SIG-M5 (cell line): ENCODE measurements at places on chromosomes 2 and 18.

DNA sequence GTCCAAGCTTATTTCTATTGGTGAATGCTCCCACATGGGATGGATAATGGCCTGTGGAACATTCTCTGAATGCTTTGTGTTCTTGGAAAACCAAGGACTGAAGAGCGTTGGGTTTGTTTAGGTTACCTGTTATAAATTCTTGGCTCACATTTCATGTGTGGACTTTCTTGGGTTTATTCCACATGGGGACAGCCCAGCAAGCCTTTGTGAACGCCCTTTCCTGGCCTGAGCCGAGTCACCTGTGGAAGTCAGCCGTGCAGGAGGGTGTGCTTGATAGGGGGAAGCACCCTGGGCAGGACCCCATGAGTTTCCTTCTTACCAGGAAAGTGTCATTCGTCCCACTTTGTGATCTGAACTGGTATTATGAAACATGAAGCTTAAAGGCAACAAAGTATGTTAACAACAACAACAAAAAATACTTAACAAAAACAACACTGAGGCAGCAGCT, 4.1 kb downstream of the RAB31 start:
- no peak for DNase-seq

DNA sequence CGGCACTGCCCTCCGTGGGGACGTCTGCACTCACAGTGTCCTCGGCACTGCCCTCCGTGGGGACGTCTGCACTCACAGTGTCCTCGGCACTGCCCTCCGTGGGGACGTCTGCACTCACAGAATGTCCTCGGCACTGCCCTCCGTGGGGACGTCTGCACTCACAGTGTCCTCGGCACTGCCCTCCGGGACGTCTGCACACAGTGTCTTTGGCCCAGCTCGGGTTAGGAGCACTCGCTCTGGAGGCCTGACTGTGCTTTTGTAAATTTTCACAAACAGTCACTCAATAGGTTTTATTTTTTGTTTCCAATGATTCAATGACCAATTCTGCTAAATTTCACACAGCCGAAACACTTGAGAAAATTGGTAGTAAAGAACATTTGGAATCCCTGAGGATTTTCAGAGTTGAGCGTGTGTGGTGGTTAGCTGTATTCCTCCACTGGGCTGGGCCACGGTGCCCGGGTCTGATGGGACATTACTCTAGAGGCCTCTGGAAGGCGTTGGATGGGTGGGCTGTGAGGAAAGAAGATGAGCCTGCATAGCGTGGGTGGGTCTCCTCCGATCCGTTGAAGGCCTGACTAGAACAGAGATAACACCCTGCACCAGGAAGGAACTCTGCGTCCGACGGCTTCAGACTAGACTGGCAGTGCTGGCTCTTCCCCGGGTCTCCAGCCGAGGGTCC, 134.8 kb downstream of the RTP5 start:
- no peak for DNase-seq

DNA sequence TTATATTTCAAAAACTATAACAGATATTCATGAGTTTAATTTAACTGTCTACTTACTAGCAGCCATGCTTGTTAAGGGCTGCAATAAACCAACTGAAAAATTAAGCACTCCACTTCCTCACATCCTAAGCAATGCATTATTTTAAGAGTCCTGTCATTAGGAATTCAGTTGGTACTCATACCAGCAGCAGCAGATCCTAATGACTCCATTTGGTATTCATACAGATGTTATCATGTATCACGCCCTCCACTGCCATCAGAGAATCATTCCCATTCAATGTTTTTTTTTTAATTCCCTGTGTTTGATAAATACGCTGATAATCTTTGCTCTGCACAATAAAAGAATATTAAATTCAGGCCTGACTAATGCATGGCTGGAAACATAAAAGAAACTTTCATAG, 236.8 kb downstream of the AFF3 start:
- DNase-seq = no peak

DNA sequence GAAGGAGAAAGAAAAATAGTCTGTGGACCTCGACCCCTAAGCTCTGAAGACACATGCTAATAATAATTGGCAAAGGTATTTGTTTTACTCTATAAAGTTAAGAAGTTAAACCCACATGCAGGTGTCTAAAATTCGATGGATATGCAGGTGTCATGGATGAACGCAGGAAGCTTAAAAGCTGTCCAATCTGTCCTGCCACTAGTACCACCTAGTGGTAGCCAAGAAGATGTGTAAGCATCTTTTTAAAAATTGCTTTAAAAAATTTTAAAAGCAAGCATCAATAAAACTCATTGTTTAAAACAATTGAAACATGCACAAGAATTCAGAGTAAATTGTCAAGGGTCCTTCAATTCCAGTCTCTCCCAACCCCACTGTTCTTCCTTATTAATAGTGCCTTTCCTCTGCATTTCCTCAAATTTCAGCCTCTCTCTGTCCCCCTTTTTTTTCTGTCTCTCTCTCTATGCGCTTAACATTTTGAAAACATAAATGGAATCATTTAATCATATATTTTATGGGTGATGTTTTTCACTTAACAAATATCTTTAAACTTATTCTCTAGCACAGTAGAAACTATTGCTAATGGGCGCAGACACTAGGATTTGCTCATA, 30.6 kb upstream of the PPP3R1 start:
- DNase-seq = no peak

DNA sequence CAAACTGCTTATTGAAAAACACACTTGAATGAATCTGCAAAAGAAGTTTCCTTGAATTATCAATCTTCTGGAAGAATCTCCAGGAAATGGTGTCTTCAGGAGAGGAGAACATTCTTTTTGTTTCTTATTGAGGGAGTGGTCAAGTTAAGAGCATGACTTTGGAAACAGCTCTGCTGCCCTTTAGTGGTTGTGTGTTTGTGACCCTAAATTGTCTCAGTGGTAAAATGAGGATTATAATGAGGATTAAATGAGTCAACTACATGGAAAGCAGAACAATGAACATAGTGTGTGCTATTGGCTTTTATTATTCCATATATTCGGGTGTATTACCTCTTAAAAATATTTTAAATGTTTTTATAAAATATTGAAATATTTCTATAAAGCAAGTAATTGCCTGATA, 44.8 kb upstream of the TANC1 start:
- DNase-seq = no peak

DNA sequence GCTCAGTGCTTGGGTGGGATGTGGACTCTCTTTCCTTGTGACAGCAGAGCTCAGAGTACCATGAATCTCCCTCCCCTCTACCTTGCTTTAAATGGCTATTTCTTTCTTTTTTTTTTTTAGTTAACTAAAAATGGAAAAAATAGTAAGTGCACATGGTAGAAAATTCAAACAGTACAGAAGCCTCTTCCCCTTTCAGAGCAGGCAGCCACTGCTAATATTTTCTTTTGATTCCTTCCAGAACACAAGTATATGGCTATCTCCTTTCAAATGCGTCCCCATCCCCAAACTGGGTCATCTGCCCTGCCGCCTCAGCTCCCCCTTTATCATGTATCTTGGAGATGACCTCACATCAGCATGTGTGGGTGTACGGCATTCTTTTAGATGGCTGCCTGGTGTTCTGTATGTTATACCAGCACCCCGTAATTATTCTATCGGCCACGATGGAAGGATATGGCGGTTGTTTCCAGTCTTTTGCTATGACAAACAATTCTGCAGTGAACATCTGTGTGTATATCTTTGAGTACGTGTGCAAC, 70.5 kb upstream of the DLX2 start:
- DNase-seq = no peak

GRCh38 chr2:225122583-225123486, 80.6 kb upstream of the DOCK10 start:
- no peak for DNase-seq

DNA sequence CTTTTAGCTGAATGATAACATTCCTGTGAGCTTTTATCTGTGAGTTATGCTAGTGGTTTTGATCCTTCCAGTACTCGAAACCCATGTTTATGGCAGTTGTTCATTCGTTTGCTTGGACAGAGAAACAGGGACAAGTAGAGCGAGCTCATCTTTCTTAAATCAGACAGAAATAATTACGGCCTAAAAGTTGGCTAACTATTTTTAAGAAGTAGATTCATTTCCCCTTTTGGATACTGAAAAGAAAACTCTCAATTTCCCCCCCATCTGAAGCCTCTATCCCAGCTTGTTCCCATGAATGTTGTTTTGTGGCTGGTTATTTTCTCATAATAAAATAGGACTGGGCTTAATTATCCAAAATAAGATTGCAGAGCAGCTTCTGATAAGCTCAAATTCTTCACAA, 67.1 kb downstream of the ANTXR1 start:
- DNase-seq = no peak

DNA sequence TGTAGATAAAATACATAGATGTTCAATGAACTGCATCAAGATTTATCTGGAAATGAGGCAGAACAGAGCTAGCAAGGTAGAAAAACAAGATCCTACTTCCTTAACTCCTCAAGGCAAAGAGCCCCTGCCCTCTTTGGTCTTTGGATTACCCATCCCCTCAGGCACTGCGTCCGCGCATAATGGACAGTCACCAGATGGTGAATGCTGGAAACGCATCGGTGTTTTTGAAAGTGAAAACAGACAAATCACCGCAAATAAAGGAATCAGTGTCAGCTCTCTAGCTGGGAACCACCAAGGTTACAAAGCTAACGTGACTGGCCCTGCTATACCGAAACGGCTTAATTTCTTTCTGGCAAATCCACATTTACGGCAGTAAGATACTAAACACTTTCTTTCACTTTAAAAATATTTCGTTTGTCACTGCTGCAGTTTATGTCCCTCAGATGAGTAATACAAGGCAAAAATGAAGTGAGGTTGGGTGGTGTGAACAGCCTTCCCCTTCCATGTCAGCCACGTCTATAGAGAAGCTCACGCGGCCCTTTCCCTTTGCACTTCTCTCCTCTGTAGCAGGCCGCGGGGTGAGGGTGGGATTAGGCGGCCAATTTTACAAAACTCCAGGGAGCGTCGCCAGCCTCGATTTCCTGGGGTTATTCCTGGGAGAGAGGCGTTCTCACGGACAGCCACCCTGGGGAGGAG, 627 bp upstream of the GALR1 start:
- DNase-seq = no peak

DNA sequence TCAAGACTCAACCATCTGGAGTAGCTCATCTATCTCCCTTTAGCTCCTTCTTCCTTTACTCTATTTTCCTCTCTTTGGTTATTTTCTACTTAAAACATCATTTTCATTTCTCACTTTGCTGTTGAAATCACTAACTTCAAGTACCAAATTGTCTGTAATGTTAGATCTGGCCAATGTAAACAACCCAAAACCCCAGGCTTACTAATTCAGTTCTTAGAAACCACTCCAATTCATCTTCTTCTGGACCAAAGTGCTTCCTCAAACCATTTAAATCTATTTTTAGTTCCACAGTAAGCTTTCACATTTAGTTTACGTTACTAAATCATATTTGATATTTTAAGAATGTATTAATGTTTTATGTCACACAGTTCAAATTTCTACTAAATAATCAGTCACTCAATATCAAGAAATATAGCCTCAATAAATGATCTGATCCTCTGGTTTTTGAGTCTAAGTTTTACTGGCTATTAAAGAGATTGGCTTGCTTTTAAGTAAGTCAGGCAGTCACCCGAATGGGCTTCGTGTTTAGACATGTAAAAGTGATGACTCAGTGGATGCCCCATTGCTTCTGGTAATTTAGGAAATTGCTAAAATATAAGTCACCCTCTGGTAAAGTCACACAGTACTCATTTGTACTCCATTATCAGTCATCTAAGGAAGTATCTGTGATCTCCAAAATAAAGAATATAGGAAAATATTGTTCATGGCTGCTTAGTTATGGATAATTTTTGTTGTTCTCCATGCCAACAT, 527.2 kb upstream of the SOX11 start:
- DNase-seq = no peak

- DNase-seq = no peak
Observed at GRCh38 chr2:174779361-174779928, 15.2 kb upstream of the CHRNA1 start.

GRCh38 chr2:21041462-21041861, 2.4 kb downstream of the APOB start:
- DNase-seq = no peak

- no peak for DNase-seq
Observed at GRCh38 chr2:49367003-49367402, 212.7 kb upstream of the FSHR start.

DNA sequence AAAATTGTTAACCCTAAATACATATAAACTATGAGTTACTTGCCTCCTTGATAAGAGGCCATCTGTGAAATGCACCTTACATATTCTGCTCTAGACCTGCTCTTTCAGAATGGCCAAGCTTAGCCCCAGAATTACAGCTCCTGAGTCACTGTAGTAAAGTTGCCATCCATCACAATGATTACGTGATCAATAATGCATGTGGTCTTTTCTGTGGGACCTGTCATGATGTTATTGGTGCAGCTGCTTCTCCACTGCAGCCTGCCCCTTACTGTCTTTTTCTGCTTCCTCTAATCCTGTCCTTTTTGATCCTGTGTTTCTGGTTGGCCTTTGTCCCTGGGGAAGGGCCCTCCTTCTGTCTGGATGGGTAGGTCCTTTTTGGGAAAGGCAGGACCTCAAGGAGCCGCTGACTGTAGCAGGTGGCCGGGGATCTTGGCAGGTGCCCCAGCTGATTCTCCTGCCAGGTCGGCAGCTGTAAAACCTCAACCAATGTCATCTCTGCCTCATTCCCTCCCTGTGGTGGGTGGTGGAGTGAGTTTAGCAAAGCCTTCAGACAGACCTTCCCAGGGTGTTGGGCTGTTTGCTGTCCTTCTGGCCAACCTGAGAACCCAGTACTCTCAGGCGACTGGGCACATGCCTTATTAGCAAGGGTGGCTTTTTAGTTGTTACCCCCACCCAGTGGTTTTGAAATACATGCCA, 126.2 kb upstream of the EML6 start:
- DNase-seq = no peak

- no peak for DNase-seq
Observed at GRCh38 chr18:23353459-23353858, 99.6 kb upstream of the RIOK3 start.

GRCh38 chr2:55156984-55157383, 75.1 kb downstream of the CLHC1 start:
- DNase-seq = no peak

DNA sequence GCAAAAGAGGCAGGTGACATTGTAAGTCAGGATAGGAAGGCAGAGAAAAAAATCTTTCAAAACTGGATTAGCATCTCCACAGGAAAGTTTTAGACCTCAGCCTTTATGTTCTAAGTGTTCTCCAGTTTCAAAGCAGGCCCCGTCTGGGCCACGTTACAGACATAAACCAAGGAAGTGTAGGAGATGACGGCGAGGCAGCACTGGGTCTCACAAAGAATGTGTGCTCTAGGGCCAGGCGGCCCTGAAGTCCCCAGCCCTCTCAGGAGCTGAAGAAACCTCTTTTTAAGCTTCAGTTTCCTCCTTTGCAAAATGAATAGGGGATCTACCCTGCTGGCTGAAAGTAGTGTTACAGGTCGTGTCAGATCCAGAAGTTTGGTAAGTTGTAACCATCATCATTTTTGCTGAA, 81.7 kb downstream of the SPRED2 start:
- no peak for DNase-seq

DNA sequence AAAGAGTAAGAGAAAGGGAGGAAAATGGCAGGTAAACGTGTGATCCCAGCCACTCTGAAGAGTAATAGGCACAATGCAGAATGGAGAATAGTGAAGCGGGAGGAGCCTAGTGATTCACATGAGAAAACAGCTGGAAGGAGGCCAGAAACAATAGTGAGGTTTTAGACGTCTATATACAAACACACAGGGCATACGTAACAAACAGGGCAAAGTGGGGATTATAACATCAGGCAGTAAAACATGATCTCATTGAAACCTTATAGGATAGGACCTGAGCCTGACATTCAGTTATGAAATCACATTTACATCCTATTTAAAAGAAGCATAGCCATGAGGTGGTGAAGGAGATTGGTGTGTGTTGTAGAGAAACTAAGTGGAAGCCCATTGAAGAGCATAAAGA, 33.0 kb upstream of the GATA6 start:
- DNase-seq = no peak

- no peak for DNase-seq
Observed at GRCh38 chr2:199064201-199064600, 393.5 kb downstream of the SATB2 start.
